NCI-H1694 (cell line): ENCODE measurements at places on chromosomes 6 and 20.

DNA sequence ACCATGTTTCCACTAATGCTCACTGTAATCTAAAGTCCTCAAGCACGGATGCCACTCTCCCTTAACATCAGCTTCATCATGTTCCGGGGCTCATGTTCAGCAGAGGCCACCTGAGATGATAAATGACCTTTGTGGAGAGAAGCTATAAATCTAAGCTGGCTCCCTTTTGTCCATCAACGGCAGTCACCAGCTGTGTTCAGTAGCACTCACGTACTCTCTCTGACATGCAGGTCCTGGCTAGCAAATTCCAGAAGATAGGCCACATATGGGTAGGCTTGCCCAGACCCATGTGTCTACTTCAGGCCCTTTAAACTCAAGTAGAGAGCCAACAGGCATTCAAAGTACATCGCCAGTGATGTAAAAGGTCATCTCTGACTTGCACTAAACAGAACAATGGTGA, 38.6 kb downstream of the MYLK4 start:
- no peak for DNase-seq

DNA sequence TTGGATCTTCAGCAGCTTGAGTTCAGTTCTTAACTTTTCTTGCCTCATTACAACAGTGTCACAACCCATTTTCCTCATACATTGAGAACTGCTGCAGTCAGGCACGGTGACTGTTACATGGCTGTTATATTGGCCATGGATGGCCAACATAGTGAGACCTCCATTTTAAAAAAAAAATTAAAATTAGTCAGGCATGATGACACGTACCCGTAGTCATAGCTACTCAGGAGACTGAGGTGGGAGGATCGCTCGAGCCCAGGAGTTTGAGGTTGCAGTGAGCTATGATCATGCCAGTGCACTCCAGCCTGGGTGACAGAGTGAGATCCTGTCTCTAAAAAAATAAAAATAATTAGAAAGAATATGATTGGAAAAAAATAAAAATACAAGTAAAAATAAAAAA, 9.9 kb upstream of the MMP24 start:
- DNase-seq: no peak

- DNase-seq: no peak
Observed at GRCh38 chr6:121309768-121310469, 24.4 kb downstream of the TBC1D32 start.

DNA sequence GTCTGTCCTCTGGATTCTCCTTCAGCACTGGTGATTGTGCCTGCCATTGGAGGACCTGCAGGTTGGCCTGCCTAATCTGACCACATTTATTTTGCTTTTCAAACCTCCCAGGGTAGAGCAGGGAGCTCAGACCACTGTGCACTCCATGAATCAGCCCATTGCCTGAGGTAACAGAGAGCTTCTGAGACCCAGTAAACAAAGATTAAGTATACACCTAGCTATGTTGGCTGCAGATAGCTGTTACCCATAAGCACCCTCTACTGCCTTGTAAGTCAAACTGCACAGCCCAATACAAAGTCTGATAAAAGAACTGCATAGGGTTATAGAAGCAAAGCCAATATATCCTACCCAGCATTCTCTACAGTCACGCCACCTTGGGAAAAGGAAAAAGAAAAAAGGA, 338.7 kb downstream of the HTR1B start:
- DNase-seq: no peak

DNA sequence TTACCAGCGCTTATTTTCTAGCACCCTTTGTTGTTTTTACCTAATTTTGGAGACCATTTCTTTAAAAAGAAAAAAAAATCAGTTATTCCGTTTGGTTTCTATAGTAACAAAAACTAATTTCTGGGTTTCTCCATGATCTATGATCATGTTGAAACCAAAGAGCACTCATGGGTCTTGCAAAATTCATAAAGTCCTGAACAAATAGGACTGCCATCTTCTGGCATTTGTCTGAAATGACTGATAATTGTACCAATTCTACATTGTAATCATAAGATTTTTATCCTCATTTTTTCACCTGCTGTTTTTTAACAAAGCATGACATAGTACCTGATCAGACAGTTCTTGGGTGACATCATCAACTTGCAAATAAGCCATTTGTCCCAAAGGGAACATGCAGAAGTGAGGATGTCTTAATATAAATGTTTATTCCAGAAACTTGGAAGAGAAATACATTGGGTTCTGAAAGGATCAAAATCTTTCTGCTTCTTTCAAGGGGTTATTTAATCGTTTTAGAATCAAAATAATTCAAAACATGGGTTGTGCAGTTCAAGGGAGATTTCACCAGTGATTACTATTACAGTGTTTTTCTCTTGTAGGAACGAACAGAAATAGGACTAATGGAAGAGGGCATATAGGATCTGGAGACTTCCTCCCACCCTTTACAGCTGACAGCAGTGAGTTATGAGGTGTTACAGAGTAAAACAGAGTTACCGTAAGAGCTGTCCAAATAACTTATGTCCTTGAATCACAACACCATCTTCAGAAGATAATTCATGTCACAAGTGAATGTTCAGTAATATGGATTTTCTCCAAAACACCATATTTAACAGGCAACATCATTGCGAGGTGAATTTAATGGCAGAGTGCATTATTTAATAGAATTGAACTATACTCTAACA, 87.1 kb upstream of the GJE1 start:
- DNase-seq: no peak

DNA sequence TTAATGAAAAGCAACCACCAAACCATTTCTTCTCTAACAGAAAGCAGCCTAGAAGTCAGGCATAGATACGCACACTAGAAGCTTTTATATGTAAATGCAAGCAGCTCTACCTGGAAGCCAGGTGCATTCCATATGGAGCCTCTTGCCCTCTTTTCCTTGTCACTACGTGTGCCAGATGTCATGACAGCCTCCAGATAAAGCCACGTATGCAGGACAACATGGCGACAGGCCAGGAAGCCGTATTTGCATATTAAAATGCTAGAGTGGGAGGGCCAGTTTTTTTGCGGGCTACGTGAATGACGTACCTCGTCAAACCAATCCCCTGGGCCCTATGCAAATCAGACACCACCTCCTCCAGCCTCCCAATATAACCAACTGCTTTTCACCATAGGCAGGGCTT, 308.1 kb upstream of the SPTLC3 start:
- DNase-seq: no peak

- no peak for DNase-seq
Observed at GRCh38 chr6:124986164-124986563, 23.9 kb downstream of the RNF217 start.

- DNase-seq: no peak
Observed at GRCh38 chr20:62522748-62523396, 47.1 kb upstream of the GATA5 start.

DNA sequence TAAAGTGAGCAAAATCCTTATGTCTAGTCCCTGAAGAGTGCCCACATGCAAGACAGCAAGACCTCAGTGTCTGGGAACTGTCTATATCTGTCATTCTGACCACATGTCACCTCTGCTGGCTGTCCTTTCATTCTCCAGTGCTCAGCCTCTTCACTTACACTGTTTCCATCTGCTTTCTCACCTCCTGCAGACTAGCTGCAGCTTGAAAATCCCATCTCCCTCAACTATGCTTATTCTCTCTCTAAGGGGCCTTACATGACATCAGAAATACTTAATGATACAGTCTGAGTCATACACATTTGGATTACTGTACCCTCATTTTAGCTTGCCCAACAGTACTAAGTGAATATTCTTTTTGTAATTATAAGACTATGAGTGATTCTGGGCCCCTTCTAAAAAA, 587.8 kb downstream of the EPM2A start:
- DNase-seq: no peak
